Ammon's horn (tissue), 1 donor: ENCODE measurements at places on chromosomes 7 and 10.

GRCh38 chr7:47291461-47292081, 290.3 kb downstream of the TNS3 start:
- DNase-seq, result no peak

DNA sequence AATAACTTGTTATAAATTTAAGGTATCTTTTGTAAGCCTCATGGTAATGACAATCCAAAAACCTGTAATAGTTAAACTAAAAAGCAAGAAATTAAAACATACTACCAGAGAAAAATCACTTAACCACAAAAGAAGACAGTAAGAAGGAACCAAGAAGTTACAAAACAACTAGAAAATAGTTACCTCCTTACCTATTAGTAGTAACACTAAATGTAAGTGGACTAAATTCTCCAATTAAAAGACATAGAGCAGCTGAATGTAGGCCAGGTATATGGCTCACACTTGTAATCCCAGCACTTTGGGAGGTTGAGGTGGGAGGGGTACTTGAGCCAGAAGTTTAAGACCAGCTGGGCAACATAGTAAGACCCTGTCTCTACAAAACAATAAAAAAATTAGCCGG, 84.0 kb downstream of the SNX13 start:
- DNase-seq, result no peak

DNA sequence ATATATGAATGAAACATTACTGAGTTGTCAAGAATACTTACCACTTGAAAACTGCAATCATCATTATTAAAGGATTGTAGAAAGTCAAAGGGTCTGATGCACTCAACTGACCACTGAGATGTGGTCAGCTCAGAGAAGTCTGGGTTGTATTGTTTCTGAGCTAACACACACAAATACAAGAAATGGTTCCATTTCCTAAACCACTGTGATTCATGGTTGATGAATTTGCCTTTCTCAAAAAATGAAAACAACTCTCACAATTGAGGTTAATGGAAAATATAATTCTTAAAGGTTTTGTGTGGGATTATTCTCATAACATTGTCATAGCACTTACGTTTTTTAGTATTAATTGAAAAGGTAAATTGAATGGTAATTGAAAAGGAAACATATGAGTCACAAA, 45.6 kb upstream of the TAS2R16 start:
- DNase-seq, result no peak

GRCh38 chr7:151244196-151244840, 4.2 kb downstream of the SMARCD3 start:
- DNase-seq, result peak; percentile 66

DNA sequence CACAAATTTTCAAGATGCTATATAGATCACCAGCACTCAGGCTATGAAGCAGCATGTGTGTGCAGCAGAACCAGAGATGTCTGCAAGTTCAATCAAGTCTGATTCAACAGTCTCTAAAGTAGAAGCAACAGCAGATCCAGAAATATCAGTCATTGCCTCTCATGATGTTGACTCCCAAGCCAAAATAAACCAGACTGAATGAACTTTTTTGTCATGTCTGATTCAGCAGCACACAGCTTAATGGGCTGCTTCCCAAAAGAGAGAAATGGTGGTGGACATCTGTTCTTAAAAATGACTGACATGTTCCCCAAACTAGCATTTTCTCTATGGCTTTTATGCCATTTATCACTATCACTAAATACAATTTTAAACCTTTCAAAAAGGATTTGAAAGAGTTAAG, 53.8 kb downstream of the TMEM26 start:
- no peak for DNase-seq

- DNase-seq, result no peak
These were observed 4.9 kb upstream of the NSUN5 start for GRCh38 chr7:73313521-73313906.

GRCh38 chr7:30224511-30225062, 59.8 kb upstream of the ZNRF2 start:
- no peak for DNase-seq

- no peak for DNase-seq
These were observed 238.5 kb upstream of the MAGI2 start for GRCh38 chr7:79692015-79692414.

DNA sequence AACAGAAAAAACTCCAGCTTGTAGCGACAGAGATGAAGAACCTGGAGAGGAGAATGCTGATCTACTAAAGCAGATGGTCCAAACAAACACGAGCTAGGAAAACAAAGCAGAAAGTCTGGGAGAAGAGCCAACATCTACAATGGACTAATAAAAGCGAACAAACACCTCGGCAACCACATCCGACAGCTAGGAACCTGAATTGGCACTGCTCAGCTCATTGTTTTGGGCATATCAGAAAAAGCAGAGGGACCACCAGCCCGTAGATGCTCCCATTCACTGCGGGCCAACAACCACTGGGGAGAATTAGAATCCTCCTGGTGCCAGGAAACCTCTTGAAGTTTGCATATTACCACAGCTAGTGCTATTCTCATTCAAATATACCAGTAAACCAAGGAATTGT, 204.7 kb downstream of the NXPH1 start:
- DNase-seq, result peak; percentile 62

GRCh38 chr10:76649723-76650127, 987.9 kb downstream of the KCNMA1 start:
- DNase-seq, result no peak

DNA sequence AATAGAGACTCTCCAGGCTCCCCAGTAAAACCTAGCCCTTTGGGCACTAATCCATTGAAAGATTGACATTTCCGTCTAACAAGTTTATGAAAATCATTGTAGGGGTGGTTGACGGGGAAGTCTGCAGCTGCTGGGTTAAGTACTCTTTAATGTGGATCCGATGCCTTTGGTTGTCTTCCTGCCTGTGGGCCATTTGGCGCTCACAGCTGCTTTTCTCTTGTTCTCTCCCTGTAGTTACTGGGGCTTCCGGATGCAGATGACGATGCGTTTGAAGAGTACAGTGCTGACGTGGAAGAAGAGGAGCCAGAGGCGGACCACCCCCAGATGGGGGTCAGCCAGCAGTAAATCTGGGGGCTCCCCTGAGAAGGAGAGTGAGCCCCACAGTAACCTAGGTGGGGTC, 22.4 kb downstream of the MTURN start:
- no peak for DNase-seq

GRCh38 chr10:63054889-63055611, 78.1 kb upstream of the NRBF2 start:
- no peak for DNase-seq

DNA sequence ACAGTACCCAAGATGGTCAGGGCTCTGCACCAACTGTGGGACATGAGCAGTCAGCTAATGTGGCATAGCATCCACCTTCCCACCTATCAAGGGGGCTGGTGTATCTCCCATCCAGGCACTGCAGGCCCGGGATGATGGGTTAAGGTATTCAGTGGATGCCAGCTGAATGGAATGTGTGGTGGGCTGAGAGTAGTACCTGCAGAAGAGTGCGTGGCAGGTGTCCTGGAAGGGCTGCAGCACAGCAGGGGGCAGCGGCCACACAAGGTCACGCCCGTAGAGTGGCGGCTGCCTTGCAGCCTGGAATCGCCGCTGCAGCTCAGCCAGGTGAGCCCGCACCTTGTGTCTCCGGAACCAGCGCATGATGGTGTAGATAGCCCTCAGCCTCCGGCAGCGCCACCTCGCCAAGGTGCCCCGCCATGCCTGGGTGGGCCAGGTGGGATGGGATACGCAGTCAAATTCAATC, 13.3 kb downstream of the MYO1G start:
- DNase-seq, result no peak

- no peak for DNase-seq
These were observed 215.7 kb upstream of the HABP2 start for GRCh38 chr10:113337142-113337541.

DNA sequence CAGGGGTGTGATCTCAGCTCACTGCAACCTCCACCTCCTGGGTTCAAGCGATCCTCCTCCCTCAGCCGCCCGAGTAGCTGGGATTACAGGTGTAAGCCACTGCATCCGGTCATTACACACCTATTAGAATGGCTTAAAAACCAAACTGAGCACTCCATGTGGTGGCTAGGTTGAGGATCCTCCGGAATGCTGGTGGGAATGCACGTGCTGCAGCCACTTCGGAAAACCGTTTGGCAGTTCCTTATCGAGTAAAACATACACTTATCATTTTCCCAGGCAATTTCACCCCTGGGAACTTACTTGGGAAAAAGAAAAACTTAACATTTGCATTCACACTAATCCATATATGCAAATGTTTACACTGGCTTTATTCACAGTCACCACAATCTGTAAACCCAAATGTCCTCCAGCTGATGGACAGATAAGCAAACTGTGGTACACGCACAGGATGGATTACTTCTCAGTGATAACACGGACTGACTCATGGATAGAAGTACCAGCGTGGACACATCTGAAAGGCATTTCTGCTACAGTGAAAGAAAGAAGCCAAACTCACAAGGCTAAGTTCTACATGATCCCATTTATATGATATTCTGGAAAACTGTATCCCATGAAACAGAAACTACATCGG, 20.4 kb downstream of the RFC2 start:
- no peak for DNase-seq

GRCh38 chr10:32104622-32105509, 48.6 kb upstream of the KIF5B start:
- DNase-seq, result no peak

GRCh38 chr7:95916573-95917297, 144.4 kb downstream of the DYNC1I1 start:
- peak; percentile 78 for DNase-seq

DNA sequence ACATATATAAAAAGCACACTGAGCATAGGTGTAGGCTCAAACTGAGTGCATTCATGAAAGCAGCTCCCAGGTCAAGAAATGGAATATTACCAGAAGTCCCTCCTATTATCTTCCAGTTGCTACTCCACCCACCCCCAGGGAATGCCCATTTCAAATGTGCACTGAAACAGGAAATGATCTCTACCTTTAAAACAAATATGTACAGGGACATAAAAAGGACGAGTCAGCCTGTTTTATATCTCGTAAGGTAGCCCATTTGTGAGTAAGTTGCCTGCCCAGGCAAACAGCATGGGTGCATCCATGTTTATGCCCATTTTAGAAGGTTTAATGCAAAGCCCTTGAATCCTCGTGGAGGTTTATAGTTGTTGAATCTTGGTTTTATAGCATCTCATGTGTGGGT, 10.4 kb downstream of the FFAR4 start:
- no peak for DNase-seq

- no peak for DNase-seq
These were observed 69.6 kb downstream of the NRG3 start for GRCh38 chr10:81944609-81945008.

GRCh38 chr10:65945061-65945460, 980.8 kb upstream of the LRRTM3 start:
- DNase-seq, result no peak
